ENCODE measurements at places on chromosomes 12 and 14.

- DNase-seq = no peak
Observed at GRCh38 chr12:7899755-7900154, 27.0 kb upstream of the SLC2A14 start.

DNA sequence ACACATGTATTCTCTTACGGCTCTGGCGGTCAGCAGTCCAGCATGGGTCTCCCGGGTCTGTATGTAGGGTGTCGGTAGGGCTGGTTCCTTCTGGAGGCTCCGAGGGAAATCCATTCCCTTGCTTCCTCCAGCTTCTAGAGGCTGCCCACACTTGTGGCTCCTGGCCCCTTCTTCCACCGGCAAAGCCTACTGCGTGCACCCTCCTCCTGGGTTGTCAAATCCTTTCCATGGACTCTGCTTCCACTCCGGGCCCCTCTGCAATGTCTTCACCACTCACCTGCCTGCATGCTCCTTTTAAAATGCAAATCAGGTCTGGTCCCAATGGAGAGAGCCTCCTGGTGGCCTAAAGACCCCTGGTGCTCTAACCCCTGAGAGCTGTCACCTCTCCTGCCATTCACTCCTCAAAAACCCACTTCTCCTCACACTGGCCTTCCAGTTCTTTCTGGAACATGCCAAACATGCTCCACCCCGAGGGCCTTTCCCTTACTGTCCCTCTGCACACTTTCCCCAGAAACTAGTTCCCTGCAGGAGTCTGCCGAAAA lies 108.5 kb downstream of the DICER1 start:
- no peak for DNase-seq

DNA sequence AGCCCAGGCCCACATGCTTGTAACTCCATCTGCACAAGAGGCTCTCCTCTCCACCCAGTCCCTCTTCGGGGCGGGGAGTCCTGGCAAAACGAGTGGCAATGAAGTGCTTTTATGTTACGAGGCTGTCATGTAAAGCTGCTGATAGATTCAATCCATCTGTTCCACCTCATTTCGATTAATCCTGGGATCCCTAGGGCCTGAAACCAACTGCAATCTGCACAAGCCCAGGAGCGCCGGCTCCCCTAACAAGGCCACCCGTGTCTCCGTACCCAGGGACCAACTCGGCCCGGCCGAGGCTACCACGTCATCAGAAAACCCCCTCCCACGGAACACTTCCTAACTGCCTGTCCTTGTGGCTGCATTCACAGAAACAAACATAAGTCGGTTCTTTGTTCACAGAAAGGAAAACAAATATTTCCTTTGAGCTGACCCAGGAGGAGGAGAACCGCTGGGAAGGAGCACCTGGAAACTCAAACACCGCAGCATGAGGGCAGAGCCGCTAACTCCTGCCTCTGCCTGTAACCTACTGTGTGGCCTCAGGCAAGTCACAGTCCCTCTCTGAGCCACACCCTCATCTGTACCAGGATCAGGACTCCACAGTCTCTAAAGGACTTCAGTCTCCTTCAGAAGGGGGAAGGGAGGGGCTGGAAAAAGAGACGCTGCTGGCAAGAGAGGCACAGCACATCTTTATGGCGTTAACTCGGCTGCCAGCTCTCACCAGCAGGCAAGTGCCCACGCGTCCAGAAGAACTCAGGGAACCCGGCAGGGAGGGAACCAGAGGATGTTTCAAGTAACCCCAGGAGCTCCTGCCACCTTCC lies 47.8 kb downstream of the CCDC88C start:
- DNase-seq = peak; percentile 98

- peak; percentile 45 for DNase-seq
Observed at GRCh38 chr12:32106517-32107358, at the start of gene BICD1. Gene BICD1, plus strand, starts transcription at chr12:32106847. Its CDS starts 485 bp downstream, at chr12:32107332.

DNA sequence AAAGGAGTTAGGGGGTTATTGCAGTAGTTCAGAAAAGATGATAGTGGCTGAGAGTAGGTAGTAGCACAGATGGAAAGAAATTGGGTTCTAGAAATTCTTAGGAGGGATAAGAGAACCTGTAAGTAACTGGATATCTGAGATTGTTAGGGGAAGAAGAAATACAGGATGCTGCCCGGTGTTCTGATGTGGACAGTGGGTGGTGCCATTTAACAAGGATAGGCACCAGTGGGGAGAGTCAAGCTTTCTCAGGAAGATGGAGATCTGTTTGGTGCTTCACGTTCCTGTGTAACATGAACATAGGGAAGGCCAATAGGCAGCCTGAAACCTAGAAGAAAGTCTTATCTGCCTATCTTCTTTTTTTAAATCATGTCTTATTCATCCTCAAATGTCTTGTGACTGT lies 245.9 kb downstream of the NPAS3 start:
- no peak for DNase-seq

DNA sequence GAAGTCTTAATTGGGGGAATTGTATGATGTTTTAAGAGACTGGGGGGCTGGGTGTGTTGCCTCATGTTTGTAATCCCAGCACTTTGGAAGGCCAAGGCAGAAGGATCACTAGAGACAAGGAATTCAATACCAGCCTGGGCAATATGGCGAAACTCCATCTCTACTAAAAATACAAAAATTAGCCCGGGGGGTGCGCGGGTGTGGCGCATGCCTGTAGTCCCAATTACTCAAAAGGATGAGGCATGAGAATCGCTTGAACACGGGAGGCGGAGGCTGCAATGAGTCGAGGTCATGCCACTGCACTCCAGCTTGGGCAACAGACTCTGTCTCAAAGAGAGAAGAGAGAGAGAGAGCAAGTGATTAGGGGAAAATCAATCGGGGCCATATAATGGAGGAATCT lies 600.5 kb downstream of the SLC16A7 start:
- DNase-seq = no peak

DNA sequence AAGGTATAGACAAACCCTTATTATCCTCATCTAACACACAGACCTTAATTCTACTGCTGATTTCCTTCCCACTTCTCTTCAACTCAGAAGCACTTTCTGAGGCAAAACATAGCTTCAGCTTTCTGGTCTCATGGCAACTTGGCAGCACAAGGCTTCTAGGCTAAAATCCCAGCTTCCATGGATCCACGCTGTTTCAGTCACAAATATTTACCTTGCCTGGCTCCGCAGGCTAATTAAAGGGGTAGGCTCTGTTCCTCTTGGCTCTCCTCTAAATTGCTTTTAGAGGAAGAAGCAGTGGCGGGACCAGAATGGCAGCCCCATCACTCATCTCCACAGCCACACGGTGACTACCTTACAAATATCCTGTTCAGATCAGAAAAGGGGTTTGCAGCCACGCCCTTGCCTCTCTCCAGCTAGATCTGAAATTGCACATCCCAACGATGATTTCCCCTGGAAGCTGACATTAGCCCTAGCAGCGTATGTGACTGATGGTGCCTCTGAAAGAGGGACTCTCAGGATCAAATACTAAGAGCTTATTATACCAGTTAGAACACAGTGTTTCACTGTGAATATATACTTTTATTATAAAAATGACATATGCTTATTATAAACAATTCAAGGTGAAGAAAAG lies 221.5 kb upstream of the NUDT4 start:
- DNase-seq = no peak

DNA sequence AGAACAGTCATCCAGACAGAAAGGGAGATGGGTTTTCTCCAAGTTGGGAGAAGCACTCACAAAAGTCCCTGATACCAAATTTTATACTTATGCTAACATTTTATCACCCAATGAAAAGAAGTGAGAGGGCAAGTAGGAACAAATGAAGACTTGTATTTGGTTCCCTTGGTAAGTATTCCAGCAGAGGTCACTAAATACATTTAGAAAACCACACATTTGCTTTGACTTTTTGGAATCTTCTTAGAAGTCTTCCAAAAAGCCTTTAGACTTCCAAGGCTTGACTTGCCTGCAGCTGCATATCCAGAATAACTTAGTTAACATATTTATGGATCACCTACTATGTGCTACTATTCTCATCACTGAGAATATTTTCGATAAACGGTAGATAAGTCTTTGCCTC lies 3.1 kb upstream of the GYS2 start:
- no peak for DNase-seq

DNA sequence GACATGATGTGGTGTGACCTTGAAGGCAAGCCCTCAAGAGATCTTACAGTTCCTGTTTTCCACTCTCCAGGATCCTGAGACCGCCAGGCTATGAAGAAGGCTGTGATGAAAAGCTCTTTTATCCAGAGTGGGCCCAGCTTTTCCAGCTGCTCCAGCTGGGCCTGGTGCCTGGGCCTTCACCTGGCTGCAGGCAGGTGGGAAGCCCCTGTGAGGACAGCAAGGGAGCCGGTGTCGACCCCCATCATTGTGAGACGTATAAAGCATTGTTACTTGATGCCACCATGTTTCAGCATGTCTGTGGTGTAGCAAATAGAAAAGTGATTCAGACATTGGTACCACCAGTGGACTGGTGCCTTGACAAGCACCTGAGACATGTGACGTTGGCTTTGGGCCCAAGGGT lies 190.2 kb downstream of the KIF26A start:
- DNase-seq = no peak

- DNase-seq = no peak
Observed at GRCh38 chr14:50920482-50921230, 23.6 kb downstream of the PYGL start.

- no peak for DNase-seq
Observed at GRCh38 chr12:47837190-47838171, 17.8 kb upstream of the HDAC7 start.

DNA sequence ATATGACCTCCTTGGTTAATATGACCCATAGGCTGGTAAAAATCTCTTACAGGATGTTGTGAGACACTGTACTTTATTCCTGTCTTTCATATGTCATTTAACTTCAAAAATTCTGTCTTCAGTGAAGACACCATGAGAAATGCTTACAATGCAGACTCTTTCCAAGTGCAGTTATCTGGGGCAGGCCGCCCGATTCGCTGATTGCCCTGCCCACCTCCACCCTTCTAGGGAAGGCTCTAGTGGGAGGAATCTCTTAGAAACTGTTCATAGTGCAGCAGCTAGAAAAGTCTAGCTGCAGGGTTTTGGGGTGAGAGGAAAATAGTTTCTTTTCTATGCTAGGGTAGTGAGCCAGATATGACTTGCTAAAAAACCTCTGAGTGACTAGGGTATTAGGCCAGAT lies 15.0 kb upstream of the CIPC start:
- DNase-seq = no peak

- no peak for DNase-seq
Observed at GRCh38 chr12:39975374-39975918, 130.4 kb downstream of the SLC2A13 start.

GRCh38 chr12:127903146-127903545 lies 363.8 kb upstream of the TMEM132C start:
- no peak for DNase-seq

DNA sequence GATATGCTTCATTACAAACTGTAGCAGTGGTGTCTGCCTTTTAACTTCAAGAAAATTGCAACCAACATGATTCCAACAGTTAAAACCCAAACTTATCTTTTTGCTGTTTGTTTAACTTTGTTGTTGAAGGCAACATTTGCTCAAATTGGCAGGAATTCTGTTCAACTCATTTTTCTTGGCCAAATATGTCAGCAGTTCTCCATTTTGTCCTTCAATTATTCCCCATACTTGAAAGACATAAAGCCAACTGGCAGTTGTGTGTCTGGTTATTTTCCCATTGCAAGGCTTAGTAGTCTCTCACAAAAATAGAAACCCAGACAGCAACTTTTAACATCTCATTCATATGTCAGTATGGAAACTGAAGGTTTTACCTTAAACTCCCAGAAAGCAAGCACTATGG lies 146.3 kb downstream of the LRIG3 start:
- DNase-seq = no peak

DNA sequence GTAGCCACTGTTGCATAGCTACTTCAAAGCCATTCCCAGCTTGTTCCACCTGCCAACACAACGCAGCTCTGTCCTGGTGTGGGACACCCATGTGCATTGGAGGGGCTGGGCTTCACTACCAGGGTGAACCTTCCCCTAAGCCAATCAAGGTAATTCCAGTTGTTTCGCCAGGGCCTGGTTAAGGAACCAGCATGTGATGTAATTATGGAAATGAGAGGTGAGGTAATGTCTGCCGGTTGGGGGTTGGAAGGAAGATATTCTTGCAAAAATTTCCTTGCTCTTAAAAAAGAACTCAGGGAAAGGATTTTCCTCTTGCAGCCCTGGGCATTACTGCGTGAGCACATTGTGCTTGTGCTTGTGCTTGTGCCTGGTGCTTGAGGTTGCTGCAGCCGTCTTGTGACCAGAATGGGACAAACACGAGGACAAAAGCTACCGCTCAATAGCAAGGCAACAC lies 14.9 kb downstream of the TUBA1C start:
- no peak for DNase-seq

DNA sequence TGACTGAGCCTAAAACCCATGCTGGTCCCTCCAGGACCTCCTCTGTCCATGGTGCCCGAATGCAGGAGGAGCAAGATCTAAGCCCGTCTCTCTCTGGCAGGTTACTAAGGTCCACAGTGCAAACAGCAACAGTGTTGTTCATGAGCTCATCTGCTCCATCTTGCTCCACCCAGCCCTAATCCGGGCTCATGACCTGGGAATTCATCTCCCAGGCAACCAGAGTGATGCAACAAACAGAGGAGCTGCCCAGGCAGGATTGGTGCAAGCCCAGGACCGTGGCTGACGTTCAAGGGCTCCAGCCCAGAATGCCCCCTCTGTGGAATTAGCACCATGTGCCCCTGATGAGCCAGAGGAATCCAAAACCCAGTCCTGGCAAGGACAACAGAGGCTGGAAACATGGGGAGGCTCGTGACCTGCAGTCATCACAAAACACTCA lies 29.9 kb downstream of the HSPB8 start:
- no peak for DNase-seq

- DNase-seq = no peak
Observed at GRCh38 chr12:22518998-22519397, 25.3 kb downstream of the C2CD5 start.

- no peak for DNase-seq
Observed at GRCh38 chr14:70663707-70664179, 22.0 kb downstream of the TTC9 start.

DNA sequence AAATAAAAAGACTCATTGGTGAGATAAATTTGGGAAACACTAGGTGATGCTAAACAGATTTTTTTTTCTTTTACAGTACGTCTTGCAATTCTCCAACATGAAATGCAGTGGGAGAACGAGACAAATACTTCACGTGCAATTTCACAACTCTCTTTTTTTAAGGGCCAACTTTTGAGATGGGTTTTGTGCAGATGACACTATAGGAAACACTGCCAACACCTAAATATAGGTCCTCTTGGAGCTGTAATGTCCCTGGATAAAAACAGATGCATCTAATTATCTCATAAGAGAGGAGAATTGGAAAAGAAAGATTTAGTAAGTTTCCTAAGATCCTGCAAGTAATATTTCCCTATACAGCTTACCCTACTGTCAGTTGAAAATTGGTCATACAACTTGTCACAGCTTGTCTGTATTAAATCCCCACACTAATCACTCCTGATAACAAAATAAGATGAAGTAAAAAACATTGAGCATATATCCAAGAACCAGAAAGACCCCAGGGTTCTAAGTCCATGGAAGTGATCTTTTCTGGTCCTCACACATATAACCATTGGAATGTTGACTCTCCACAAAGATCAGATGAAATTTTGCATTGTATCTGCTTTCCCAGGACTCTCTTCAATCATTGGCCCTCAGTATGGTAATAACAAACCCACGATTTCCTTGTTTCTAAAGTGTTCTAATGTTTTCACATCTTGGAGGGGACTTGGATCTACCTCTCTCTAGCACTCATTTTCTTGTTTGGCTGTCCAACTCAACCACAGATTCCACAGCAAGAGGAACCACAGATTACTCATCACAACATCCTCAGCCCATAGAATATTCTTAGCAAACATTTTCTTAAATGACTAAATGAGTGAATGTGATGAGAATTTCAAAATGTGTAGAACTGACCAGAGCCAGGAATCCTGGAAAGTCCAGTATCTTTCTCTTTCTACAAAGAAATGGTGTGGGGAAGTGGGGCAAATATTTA lies 769.4 kb upstream of the USP15 start:
- DNase-seq = no peak

All from NCI-H187 treated with DMSO at 0.1 percent for 48 hours (cell line).